ENCODE measurements at places on chromosomes 11 and 22.

DNA sequence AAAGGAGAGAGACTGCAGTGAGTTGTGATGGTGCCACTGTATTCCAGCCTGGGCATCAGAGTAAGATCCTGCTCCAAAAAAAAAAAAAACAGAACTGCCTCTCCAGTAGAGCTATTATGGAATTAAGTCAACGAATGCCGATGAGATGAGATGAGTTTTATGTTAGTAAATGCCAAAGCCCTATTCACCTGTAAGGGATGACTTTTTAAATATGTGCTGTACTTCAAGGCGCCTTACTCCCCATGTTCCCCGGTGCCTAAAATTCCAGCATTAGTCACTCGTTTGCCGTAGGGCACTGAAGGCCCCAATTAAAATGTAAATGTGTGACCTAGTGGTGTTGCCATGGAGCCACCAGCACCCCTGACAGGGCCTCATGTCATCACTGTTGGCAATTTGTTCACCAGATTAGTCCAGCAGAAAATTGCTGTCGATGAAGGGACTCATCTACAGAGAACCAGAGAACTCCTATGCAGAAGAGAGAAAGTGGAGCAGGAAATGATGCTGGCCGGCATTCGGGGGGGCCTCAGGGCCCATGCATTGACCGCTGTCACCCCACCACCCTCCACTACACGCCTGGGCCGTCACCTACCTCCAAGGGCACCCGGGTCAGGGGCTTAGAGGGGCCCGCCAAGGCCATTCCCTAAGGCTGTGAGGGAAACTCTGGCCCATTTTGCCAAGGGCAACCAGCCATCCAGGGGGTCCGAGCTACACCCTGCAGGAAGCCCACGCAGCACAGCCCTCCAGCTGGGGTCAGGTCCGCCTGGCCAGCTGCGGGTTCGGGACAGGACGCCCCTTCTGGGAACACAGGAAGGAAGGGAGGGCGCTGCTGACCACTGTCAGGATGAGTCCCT lies 17.8 kb downstream of the LIF start:
- no peak for DNase-seq

DNA sequence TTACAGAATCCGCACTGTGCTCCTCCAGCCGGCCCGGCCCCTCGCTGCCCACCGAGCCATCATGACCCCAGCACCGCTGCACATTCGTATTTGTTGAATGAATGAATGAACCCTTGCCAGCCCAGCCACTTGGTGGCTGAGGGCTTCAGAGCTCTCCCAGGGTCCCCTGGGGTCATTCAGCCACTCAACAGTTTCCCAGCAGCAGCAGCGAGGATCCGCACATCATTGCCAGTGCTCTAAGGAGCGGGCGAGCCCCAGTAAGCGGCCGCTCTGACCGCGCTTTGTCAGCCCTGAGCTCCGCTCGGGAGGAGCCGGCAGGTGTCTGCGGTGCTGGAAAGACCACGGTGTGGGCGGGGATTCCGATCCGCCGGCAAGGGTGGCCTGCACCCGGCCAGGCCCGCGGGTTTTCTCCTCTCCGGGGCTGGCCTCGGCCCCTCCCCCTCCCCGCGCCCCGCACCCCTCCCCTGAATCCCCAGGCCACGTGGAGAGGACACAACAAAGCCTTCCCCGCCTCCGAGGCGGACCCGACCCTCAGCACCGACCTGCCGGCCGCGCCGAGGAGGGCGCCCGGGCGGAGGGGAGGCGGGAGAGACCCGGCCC lies 563 bp downstream of the BID start:
- DNase-seq, result peak; percentile 56

- DNase-seq, result no peak
Observed at GRCh38 chr11:122105044-122105758, 10.8 kb downstream of the BLID start.

GRCh38 chr11:100003985-100004384 lies 683.1 kb upstream of the ARHGAP42 start:
- DNase-seq, result no peak

DNA sequence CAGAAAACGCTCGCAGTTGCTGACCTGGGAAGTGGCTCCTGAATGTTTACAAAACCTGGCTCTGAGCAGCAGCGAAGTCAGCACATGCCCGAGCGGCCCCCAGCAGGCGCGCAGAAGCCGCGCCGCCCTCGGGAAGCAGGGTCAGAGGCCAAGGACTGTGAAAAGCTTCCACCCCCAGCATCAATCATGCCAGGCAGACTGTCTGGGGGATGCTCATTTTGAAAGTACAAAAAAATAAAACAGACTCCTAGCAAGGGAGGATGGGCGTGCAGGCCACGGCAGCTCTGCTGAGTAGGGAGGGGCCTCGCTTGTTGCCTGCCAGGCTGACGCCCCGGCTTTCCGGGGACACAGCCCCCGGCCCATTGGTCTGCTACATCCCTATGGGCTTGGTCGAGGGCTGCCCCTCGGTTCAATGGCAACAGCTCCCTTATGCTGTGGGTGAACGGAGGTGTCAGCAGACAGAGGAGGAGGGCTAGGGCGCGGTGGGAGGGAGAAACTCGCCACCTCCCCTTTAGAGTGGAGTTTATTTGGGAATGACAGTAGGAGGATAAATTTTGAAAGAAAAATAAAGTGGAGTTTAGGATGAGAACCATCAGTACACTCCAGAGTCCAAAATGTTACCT lies 37.7 kb upstream of the GNB1L start:
- DNase-seq, result peak; percentile 58

GRCh38 chr22:46547883-46548244 lies 10.4 kb upstream of the CELSR1 start:
- DNase-seq, result no peak

- DNase-seq, result no peak
Observed at GRCh38 chr11:16860617-16861016, 122.2 kb downstream of the C11orf58 start.

GRCh38 chr11:8217926-8218325 lies 45.8 kb downstream of the LMO1 start:
- DNase-seq, result no peak

- DNase-seq, result no peak
Observed at GRCh38 chr11:70834984-70835560, 417.3 kb downstream of the SHANK2 start.

DNA sequence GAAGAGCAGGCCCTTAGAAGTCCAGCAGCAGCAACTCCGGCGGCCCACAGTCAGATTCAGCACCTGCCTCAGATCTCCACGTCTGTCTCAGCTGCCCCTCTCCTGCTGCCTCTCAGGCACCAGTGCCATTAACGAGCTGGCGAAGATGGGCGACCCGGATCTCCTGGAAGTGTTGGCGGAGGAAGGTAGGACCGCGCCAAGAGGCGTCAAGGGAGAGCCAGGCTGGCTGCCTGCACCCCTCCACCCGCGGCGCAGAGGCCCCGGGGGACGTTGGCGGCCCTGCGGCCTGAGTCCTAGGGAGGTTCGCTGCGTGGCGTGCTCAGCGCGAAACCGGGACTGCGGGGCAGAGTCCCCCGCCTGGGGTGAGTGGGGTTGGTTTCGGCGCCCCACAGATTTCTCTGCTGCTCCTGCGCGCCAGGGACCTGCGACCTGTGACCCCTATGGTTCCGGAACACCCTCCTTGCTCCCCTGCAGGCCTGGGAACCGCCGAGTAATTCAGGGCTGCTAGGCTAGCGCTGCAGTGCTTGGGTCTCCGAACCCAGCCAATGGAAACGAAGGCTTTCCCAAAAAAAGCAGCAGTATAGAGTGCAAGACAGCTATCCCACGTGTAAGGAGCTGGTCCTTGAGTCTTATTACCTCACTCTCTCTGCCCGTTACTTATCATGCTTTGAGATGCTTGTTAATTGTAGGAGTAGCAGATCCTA lies 615 bp downstream of the ANO5 start:
- peak; percentile 3 for DNase-seq

DNA sequence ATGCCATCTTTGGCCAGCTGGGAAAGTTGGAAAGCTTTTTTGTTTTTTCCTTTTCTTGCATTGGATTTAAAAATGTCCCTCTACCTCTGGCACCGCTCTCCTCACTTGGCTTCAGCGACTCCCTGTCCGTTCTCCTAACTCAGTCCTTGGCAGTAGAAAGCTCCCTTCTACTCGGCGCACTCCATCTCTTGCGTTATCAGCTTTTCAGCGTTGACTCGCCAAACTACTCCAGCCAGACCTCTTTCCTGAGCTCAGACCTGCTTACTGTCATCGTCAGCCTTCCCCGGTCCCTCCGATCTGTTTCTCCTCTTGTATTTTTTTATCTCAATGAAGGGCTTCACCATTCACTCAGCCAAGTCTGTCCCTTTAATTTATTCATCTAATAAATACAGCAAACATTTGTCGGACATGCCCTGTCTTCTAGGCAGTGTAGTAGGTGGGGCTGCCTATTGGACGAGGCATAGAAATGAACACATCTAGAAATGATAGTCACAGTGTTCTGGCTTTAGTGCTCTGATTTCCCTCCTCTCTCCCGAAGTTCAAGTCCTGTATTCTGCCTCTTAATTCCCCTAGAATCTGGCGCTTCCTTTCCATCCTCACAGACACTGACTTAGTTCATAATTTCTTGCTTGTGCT lies 839 bp downstream of the CEP164 start:
- no peak for DNase-seq

- DNase-seq, result no peak
Observed at GRCh38 chr11:10377183-10377582, 72.3 kb downstream of the ADM start.

DNA sequence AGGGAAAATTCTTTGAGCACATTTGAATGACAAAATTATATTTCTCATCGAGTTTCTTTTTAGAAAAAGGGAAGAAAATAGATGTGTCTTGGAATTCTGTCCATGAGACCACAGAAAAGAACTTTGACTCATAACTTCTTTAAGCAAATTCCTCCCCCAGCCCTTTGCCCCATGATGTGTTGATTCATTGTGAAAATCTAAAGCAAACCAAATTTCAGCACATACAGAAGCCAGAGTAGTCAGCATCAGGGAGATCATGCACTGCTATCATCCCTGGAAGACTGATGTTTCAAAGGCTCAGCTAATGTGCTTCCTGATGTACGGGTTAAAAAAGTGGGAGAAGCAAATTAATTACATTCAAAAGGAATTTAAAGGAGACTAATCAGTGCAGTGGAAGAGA lies 159.7 kb downstream of the FAT3 start:
- no peak for DNase-seq

DNA sequence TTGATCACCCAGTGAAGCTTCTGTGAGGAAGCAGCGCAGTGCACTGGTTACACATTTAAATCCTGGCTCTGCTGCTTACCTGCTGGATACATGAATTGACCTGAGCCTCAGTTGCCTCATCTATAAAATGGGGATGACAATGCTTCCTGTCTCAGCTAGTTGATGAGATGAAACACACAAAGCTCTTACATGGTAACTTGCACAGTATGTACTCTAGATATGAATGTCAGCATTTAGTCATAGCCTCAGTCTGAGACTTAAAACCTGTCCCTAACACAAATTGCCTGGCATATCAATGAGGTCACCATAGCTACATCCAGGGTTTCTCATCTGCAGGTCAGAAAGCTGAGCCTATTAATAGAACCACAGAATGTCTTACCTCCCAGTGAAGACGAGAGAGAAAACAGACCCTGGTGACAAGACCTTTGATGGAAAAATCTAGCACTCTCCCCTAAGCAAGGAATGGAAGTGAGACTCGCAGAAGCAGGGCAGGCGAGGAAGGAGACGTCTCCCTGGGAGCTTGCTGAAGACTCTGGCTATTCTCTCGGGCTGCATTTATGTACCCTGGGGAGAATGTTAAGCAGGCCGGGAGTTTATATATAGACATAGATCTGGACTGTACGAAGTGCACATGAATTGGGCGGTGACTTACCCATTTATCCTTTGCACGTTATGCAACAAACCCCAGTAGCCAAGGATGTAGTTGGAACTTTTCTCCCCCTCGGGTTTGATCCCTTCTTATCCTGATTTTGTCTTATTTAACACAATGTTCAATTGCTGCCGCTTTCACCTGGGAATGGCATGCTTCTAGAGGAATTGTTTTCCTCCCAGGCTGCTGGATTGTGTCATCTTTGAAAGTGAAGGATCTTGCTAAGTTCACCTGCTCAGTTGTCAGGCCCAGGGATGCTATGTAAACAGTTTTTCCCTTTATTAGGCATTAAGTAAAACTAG lies 18.0 kb downstream of the SDHAF2 start:
- DNase-seq, result no peak

DNA sequence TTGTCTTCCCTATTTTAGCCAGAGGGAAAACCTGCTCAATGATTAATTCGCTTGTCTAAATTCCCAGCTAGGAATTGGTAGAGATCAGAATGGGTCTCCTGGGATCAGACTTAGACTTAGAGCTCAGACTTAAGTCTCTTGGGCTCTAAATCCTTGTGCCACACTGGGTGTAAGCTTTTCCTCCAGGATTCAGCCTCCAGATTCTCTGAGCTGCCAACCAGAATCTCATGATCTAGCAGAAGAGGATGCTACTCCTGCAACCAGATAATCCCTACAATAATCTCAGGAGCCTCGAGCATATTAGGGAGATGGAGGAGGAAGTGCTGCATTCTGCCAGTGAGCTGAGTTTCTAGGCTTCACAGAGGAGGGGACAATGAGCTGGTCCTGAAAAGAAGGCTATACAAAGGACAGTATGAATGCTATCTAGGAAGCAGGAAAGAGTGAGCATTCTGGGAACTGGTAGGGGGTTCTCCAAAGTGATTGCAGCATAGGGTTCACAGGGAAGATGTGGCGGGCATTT lies 211.6 kb upstream of the SESN3 start:
- DNase-seq, result no peak

GRCh38 chr11:65944767-65945166 lies 513 bp upstream of the TSGA10IP start:
- DNase-seq, result no peak

- no peak for DNase-seq
Observed at GRCh38 chr11:129223701-129224149, 31.6 kb upstream of the ARHGAP32 start.

DNA sequence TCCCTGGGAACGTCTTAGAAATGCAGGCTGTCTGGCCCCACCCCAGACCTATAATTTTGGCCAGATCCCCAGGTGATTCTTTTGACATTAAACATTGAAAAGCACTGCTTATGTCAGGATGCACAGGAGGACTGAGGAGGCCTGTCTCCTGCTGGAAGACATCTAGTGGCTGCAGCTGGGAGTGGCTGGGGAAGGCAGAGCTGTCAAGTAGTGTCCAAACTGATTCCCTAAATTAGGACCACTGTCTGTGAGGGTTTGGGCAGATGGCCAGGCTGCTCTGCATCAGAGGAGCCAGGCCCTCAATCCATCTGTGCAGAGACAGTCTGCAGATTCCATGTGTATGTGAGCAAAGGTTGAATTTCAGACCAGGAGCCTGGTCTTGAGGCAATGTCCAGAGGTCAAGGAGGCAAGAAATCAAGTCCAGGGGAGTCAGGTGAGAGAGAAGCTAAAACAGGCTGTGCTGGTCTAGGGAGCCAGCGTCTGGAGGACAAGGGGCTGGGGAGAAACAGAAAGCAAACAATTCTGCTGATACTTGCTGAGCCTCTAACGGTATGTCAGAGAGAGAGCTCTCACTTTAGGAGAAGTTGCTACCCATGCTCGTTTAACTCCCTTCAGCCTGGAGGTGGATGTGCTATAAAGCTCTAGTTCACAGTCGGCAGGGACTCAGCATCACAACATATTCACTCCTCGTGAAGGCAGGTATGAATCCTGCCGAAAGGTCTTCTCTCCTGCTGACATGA lies 15.3 kb upstream of the SYTL2 start:
- DNase-seq, result no peak

DNA sequence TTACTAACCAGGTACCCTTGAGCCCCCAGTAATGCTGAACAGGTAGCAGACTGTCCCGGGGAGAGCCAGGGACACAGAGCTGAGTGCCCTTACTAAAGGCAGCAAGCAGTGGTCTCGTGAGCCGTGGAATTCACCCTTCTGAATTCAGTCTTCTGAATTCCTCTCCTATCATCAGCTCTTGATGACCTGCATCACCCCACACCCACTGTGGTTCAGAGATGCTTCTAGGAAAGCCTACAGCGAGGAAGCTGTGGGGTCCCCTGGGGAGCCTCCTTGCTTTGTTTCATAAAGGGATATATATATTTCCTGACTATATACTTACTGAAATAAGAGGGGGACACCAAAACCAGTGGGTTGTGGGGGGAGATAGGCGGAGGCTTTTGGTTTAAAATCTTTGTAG lies 2.6 kb downstream of the SPATA19 start:
- no peak for DNase-seq
